ENCODE measurements at places on chromosomes 2 and 18.

DNA sequence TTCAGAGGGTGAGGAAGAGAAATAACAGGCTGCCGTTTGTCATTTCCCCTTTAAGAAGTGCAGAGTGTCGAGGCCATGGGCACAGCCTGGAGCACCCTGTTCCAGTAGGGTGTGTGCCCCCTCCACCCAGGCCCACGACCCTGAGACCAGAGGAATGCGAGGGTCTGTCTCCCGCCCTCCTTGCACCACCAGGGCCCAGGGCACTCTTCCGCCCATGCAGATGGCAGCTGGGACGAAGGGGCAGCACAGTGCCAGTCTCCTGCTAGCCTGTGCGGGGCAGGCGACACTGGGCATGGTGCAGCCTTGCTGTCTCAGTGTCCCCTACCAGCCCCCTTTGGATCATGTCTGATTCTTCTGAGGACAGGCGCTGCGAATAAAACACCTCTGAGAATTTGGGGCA lies 15.8 kb upstream of the PDIA6 start:
- no peak for DNase-seq

DNA sequence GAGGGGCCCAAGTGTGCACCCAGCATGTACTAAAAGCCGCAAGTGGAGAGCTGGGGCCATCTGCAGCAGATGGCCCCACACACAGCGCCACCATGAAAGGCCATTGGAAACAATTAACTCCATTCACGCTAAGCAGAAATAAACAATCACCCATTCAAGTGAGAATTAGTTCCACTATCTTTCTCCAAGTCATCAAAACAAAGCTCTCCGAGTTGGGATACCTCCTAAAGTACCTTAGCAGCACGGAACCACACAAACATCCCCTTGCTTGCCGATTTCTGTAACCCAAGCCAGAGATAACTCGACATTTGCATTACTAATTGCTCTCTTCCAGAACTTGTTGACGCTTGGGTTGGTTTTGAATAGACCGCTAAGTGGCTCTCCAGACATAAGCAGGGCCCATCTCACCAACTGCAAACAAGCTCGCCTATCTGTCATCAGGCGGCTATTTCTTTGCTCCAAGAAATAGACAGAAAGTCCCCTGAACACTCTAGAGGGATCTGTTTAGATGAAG lies 840.6 kb upstream of the SALL3 start:
- DNase-seq: no peak

DNA sequence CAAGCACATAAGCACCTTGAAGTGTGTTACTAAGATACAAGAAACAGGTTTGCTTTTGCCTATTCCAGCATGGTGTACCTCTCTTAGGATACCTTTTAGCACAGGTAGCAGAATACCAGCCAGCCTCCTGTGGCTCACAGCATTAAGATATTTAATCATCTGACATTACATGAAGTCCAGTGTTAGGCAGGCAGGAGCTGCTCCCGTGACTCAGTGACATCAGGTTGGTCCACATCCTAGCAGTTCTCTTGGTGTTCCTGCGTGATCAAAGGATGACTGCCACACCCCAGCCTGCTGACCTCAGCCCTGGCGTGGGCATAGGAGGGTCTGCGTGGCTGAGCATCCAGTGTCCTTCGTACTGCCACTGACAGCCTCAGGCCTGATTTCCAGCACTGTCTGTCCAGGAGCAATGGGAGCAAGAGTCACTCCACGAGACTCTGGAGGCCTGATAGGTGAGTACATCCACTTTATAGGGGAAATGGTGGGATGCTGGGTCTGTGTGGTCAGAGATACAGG lies 3.6 kb upstream of the DTYMK start:
- no peak for DNase-seq

DNA sequence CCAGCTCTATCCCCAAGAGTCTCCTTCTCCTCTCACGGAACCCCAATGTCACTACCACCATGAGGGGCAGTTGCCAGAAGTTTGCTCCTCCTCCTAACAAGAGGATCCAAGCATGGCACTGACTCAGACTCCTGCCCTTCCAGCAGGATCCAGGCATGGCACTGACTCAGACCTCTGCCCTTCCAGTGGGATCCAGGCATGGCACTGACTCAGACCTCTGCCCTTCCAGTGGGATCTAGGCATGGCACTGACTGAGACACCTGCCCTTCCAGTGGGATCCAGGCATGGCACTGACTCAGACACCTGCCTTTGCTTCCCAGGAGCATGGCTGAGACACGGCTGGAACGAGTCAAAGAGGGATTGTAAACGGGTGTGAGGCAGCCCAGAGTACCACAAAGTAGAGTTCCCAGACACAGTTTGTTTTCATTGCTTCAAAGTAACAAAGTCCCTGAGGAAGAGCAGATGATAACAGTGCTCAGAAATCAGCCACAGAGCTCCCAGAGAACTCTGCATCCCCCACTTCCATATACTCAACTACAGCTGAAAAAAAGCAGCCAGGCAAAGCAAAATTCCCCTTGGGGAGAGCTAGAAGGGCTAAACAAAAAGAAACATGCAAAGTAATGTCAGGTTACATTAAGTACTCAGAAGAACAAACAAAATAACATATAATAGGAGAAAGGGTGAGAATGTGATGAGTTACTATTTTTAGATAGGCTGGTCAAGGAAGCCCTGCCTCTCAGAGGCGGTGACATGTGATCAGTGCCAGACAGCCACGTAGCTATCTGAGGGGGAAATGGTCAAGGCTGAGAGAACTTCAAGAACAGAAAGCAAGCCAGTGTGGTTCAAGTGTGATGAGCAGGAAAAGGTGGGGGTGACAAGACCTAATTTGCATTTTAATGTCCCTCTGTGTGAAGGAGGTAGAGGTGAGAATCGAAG lies 3.0 kb downstream of the BUB1 start:
- no peak for DNase-seq
